IPS-NIHi11 (cell line): ENCODE measurements at places on chromosomes 12 and 14.

DNA sequence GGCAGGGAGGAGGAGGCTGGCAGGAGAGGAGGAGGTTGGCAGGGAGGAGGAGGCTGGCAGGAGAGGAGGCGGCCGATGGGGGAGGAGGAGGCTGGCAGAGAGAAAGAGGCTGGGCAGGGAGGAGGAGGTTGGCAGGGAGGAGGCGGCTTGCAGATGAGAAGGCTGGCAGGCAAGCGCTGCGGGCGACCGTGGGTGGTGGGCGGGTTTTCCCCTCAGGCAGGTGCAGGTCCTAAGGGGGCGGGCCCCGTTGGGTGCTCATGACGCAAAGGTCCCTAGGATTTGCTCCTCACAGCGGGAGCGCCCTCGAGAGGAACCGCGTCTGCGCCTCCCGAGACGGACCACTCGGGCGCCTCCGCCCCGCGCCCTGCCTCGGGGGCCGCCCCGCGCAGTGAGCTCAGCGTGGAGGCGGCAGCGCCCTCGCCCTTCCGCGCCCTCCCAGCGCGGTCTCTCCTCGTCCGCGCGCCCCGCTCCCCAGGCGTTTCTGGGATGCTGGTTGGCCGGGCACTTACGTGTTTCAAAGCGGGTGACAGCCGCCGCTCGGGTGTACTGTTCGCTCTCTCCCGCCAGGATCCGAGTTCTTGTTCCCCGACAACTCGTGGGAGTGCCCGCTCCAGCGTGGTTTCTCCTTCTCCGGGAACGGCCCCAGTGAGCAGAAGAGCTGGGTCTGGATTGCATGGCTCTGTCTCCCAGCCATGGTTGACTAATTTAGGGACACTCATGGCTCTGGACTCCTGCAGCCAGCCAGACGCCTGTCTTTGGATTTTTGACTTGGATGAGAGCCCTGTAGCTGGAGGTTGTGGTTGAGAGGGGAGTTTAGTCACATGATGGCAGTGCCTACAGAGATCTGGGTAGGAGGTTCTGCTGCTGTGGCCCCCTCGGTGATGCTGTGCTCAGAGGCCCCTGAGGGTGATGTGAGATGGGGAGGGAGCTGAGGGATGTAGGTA lies 64.1 kb upstream of the PPP4R3A start:
- peak; percentile 62 for DNase-seq

GRCh38 chr12:49105504-49106084 lies 5.1 kb downstream of the LMBR1L start:
- DNase-seq = no peak

DNA sequence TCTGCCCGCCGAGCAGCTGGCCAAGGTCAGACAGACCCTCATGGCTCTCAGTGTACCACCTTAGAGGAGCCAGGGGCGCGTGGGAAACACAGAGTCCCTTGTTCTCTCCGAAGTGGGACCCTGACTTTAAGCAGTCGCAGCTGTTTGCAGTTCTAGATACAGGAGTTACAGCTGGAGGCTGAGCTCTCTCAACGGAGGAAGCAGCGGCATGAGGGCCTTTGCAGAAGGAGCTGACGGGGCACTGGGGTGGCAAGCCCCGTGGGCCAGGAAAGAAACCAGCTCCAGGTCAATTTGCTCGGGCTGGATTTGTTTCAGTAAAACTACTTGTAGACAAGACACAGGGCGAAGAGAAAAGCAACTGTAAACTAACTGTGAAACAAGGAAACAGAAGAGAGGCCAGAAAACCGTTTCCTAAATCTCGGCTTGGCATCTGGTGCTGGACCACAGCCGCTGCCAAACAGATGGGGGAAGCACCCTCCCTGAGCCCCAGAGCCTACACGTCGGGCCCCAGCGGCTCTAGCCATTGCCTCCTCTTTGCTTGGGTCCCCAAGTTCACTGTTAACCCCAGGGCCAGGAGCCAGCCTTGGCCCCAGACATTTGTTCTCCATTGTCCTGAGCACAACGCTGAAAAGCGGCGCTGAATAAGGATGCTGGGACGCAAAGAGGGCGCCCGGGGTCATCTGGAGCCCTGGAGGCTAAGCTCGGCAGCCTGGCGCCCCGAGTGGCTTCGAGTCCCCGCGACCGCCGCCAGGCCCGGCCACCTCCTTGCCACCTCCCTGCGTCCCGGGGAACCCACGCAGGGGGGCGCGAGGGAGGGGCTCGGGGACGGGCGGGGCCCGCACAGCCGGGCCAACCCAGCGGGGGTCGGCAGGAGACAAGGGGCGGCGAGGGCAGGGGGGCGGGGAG lies 914 bp upstream of the PACS2 start:
- DNase-seq = no peak

GRCh38 chr12:28933864-28934527 lies 215.1 kb upstream of the FAR2 start:
- DNase-seq = no peak

- DNase-seq = peak; percentile 57
Measured at GRCh38 chr12:110965574-110965973, 45.2 kb upstream of the MYL2 start.

GRCh38 chr14:73771848-73772638 lies 57.9 kb upstream of the PNMA1 start:
- peak; percentile 83 for DNase-seq

GRCh38 chr14:96949594-96949993 lies 152.4 kb downstream of the VRK1 start:
- no peak for DNase-seq

DNA sequence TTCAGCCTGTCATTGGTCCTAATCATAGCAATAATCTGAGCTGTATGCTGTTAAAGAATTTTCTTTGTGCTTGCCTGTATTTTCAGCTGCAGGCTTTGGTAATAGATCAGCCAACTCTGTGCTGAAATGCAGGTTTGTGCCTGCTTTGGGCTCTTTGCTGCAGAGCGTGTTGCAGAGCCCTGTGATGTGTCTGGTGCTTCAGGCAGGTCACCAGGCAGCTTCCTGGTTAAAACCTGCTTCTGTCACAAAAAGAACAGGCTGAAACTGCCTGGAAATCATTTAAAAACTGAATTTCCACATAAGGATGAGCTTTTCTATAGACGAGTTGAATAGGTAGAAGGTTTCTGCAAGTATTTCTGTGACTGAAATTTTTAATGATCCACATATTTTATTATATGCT lies 3.1 kb downstream of the DIP2B start:
- DNase-seq = no peak

- no peak for DNase-seq
Measured at GRCh38 chr14:85516239-85517113, 13.5 kb upstream of the FLRT2 start.

DNA sequence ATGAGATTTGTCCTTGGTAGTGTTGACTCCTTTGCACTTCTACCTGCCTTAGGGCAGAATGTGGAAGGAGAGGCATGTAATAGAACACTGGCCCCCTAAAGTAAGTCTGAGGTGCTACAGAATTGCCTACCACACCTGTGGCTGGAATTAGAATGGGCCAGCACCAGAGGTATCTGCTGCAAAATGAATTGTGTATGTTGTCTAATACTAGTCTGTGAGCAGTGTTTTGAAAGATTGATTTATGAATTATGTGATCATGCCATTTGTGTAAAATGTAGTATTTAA lies 5.7 kb upstream of the STYX start:
- DNase-seq = no peak

GRCh38 chr12:114858388-114859146 lies 174.6 kb upstream of the TBX3 start:
- peak; percentile 49 for DNase-seq

GRCh38 chr12:52010152-52010622 lies 3.4 kb downstream of the TAMALIN start:
- peak; percentile 90 for DNase-seq

- DNase-seq = no peak
Measured at GRCh38 chr12:107042801-107043200, 50.5 kb downstream of the CRY1 start.

- no peak for DNase-seq
Measured at GRCh38 chr12:106205208-106206069, 42.4 kb downstream of the CKAP4 start.

DNA sequence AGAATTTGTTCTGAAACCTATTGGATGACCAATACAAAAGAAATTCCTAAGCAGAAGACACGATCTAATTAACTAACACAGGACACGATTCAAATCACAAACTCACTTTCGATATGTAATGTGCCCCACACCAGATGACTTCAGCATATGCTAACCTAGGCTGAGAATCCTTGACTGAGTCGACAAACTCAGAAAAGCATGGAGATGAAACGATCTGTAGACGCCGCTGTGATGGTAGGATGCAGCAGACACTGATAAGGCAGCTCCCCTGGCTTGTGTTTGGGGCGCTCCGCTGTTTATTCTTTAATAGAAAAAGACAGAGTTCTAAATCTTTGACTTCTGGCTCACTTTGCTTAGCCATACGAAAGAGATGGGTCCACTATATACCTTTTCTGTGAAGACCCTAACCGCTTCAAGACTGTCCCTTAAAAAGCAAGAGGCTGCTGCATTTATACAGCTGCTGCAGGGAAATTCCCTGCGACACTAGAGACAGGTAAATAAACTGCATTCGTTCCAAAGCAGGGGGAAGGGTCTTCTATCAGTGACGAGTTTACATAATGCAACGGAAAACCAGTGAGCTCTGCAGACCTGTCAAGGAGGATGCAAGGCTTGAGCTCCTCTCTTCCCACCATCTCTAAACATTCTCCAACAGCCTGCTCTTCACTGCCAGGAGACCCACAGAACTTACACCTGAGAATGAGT lies 929 bp downstream of the CHD8 start:
- DNase-seq = no peak

GRCh38 chr12:111792155-111792855 lies 25.6 kb downstream of the ALDH2 start:
- DNase-seq = no peak

- DNase-seq = no peak
Measured at GRCh38 chr14:101247842-101248725, 313.2 kb upstream of the DIO3 start.

DNA sequence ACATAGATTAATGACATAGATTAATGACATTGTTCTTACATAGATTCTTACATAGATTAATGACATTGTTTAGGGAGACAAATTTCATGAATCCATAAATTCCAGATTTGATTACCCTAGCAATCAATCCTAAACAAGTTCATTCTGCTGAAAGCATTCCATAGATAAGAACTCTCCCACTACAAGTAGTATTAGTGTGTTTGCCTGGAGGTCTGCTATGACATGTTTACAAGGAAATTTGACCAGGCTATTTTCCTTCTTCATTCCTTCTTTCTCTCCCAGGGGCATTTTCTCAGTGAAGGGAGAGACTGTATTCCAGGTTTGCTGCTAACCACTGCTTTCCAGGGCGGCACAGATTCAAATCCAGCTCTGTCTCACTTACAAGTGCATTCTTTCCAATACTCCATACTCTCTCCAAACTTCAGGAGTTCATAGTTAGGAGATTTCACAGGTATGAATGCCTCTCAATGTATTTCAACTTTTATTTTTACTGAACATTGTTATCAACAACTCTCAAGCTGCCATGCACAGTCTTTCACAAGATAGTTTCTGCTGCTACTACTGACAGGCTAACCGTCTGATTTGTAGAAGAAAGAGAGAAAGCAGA lies 134.5 kb downstream of the SLC38A1 start:
- DNase-seq = no peak

DNA sequence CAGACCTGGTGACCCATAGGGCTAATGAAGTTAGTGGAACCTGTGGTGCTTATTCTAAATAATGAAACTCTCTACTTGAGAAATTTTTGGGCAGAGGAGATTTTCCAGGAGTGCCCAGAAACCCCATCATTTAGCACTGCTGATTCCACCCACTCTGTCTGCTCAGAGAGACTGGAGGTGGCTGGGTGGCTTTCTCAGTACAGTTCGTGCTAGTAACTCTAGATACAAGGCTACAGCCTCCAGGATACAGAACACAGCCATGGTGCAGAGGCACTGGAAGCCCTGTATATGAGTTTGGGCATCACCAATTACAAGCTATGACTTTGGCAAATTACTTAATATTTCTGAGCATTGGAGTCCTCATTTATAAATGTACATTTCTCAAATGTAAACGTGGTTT lies 32.4 kb downstream of the CCDC177 start:
- DNase-seq = no peak

- no peak for DNase-seq
Measured at GRCh38 chr14:32820181-32820580, 118.5 kb upstream of the NPAS3 start.

GRCh38 chr12:32947206-32948067 lies 50.9 kb upstream of the PKP2 start:
- DNase-seq = peak; percentile 42

GRCh38 chr12:101862245-101862644 lies 15.1 kb upstream of the DRAM1 start:
- no peak for DNase-seq

- no peak for DNase-seq
Measured at GRCh38 chr12:92389466-92389865, 243.8 kb upstream of the BTG1 start.

GRCh38 chr12:12964255-12964654 lies 12.3 kb upstream of the GPRC5D start:
- DNase-seq = no peak

DNA sequence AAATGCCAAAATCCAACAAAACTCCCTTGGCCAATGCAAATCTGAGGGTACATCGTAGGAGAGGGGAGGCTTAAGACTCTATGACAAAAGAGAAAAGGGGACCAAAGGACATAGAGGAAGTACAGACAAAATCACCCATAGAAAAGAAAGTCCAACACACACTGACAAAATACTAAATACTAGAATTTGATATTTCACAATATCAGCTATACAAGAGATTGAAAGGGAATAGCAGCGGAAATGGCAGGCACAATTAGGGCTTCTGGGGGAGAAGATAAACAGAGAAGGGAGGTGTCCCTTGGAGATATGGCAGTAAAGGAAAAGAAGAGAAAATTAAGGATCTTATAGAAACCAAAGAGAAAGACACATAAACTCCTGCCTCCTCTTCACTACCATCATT lies 29.0 kb downstream of the ATP2B1 start:
- DNase-seq = no peak

GRCh38 chr12:103114296-103115055 lies 157.0 kb downstream of the ASCL1 start:
- no peak for DNase-seq

DNA sequence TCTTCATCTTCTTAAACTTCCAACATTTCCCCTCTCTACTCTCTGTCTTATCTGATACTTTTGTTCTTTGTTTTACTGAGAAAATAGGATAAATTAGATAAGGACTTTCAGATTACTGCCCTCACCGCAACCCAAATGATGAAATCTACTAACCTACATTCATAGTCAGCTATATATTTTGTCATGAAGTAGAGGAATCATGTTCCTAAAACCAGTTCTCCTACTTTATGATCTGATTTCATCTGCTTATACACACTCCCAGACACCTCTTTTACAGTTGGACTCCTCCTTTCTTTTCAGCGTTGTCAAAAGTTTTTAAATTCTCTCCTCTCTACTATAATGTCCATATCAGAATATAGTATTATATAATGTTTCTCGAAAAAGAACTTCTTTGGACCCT lies 29.7 kb downstream of the MGAT4C start:
- DNase-seq = no peak

DNA sequence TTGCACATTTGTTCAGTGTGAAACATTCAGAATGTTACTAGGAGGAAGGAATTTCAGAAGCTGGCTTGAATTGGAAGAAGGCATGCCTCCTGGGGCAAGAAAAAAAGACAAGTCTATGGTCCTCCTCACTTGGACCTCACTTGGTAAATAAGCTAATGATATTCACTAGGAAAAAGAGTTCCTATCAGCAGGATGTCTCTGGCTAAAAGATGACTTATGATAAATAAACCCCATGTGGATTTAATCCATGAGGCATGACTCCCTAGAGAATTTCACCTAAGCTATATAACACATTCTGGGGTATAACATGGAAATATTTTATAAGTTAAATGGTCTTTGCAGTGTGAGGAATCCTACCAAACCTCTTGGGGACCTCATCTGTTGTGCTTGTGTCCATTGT lies 199.9 kb downstream of the LRIG3 start:
- no peak for DNase-seq
